A172 (cell line): ENCODE measurements at places on chromosomes 5 and 9. TPM values are rescaled to one million over a fixed set of nuclear protein-coding genes. Genes with fewer than 3 reads are reported as not detected.

KIF27 gene
- 3.1 and 3.3 TPM in 2 replicates for total RNA-seq

NR5A1 gene
- total RNA-seq = not detected in 2 replicates

TTLL11 gene
- 2.7 and 3.6 TPM in 2 replicates for total RNA-seq

SLCO6A1 gene
- total RNA-seq = not detected in 2 replicates

NDUFS6 gene
- 85.8 and 94.2 TPM in 2 replicates for total RNA-seq

GDF9 gene
- total RNA-seq = 0.36 and 2.4 TPM in 2 replicates
